ENCODE measurements at places on chromosomes 3 and 15. TPM values are rescaled to one million over a fixed set of nuclear protein-coding genes. Genes with fewer than 3 reads are reported as not detected.

MYH15 gene
- total RNA-seq = 0.64 TPM

HCLS1 gene
- total RNA-seq = 2.5 TPM

THRB gene
- 15.5 TPM for total RNA-seq

FOXP1 gene
- 82.8 TPM for total RNA-seq

FSIP1 gene
- total RNA-seq = 0.27 TPM

- peaks cover 11% of the 10 kb centered on the region for H3K27me3 ChIP-seq
- H3K36me3 ChIP-seq = no peaks in the 10 kb centered on the region
- DNase-seq = no peak
- no peaks in the 10 kb centered on the region for H3K4me1 ChIP-seq
- H3K27ac ChIP-seq = no peak overlapping the region
Observed at GRCh38 chr15:52858782-52859176, 68.6 kb upstream of the ONECUT1 start.

DNA sequence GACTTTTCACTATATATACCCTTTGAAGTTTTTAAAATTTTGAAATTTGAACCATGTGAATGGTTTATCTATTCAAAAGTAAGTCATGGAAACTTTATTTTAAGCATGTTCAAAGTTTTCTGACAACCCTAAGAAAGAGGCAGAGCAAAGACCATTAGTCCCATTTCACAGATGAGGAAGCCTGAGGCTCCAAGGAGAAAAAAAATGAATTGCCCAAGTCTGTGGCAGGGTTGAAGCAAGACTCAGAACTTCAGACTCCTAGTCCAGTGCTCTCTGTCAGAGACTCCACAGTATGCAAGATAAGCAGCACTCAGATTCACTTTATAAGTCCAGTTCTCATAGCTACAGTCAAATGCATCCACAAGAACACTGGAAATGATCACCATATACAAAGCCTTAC, 4.5 kb downstream of the RAB43 start:
- no peaks in the 10 kb centered on the region for H3K27me3 ChIP-seq
- no peak for DNase-seq
- peaks cover 31% of the 10 kb centered on the region for H3K36me3 ChIP-seq
- H3K27ac ChIP-seq = no peak overlapping the region

DNA sequence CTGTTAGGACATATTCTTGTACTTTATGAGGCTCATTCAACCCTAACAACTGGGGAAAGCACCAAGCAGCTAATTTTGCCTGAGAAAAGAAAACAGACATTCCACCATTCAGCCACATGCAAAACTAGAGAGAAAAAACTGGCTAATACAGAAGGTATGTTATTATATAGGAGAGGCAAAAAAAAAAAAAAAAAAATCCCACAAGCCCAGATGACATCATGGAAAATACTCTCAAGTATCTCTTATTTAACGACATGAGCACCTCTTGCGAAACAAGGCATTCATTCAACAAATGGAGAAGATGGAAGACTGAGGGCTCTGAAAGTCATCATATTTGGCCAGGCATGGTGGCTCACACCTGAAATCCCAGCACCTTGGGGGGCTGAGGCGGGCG, 61.5 kb downstream of the PRICKLE2 start:
- H3K27ac ChIP-seq = peak overlapping the region; percentile 60
- H3K4me3 ChIP-seq = no peak overlapping the region
- DNase-seq = no peak
- H3K36me3 ChIP-seq = peaks cover 5% of the 10 kb centered on the region

DNA sequence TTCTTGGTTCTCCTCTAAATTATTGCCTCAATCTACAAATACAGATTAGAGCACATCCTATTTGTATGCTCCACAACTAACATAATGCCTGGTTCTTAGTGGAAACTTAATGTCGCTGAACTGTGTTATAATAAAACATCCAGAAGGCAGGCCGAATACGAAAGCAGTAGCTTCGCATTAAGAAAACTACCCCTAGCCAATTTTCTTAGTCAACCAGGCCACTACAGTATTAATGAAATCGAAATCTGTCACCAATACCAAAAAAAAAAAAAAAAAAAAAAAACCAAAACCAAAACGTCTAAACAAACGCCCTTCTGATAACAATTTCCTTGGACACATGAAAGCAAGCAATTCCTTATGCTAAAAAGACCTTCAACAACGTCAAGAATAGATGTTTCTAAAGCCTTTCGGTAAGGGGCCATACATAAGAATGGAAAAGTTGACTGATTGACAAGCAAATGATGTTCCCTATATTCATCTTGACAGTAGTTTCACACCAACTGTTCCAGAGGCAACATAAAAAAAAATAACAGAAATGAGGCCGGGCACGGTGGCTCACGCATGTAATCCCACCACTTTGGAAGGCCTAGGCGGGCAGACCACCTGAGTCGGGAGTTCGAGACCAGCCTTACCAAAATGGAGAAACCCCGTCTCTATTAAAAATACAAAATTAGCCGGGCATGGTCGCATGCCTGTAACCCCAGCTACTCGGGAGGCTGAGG, 1.3 kb downstream of the DENND6A start:
- H3K27me3 ChIP-seq = no peaks in the 10 kb centered on the region
- H3K4me3 ChIP-seq = peak overlapping the region; percentile 69
- peaks cover 27% of the 10 kb centered on the region for H3K36me3 ChIP-seq
- peak overlapping the region; percentile 66 for H3K27ac ChIP-seq
- DNase-seq = no peak

DNA sequence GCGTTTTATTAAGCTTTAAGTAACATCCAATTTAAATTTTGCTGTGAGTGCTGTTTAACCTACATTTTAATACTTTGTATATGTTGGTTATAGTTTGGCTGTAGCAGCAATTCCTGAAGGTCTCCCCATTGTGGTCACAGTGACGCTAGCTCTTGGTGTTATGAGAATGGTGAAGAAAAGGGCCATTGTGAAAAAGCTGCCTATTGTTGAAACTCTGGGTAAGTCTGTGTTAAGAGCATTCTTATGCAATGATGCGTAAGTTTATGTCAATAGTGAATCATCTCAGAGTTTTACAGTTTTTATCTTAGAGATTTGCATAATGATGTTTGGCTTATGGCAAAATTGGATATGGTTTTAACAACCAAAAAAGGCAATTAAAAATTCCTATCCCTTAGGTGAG, 62.7 kb downstream of the ASTE1 start:
- H3K36me3 ChIP-seq = peaks cover 40% of the 10 kb centered on the region
- peak overlapping the region; percentile 94 for H3K27ac ChIP-seq
- H3K4me3 ChIP-seq = peak overlapping the region; percentile 5
- peak; percentile 72 for DNase-seq
- H3K4me1 ChIP-seq = peaks cover 62% of the 10 kb centered on the region

DNA sequence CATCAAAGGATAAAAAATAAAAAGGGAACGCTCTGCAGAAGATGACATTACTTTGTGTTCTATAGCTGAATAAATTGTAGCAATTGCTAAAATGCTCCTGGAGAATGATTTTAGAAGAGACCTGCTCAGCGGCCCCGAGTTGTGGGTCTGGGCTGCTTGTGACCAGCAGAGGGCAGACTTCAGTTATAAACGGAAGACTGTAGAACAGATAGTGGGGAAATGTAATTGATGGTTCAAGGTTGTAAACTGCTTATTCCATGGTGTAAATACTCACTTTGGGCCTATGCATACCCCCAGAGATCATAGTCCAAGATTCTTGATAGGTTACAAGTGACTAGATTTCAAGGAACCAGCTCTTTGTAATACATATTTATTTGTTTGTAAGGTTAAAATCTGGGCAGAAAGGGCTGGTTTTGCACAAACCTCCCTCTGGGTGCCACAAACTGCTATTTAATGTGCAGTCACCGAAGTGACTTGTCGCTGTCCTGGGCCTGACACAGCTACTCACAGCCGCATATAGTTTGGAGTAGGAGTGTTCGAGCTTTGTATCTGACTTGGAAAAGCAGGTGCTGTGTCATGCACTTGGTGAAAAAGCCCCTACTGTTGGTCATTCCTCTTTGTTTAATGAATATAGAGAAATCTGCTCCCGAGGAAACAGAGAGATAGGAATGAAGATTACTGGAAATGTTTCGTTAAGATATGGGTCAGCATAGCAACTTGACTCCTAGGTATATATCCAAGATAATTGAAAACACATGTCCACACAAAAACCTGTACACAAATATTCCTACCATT, 34.7 kb upstream of the NDUFB4 start:
- H3K27ac ChIP-seq = no peak overlapping the region
- peaks cover 20% of the 10 kb centered on the region for H3K4me1 ChIP-seq

DNA sequence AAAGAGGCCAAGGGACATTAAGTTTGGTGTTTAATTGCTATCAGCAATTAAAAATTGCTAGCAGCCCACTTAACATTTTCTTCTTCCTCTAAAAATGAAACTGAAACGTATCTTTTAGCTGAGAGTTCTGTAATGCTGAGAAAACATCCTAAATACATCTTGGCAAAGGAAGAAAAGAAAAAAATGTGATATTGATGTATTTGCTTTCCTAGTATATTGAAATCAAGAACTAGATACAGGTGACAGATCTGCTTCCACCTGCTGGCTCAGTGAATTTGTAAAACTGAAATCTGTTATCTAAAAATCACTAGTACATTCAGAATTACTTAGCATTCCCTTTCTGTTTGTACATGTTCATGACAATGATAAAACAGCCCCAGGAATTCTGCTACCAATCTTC, 283.2 kb downstream of the ZBTB20 start:
- no peaks in the 10 kb centered on the region for H3K27me3 ChIP-seq
- no peaks in the 10 kb centered on the region for H3K4me1 ChIP-seq
- H3K4me3 ChIP-seq = no peak overlapping the region
- no peak overlapping the region for H3K27ac ChIP-seq
- no peak for DNase-seq

DNA sequence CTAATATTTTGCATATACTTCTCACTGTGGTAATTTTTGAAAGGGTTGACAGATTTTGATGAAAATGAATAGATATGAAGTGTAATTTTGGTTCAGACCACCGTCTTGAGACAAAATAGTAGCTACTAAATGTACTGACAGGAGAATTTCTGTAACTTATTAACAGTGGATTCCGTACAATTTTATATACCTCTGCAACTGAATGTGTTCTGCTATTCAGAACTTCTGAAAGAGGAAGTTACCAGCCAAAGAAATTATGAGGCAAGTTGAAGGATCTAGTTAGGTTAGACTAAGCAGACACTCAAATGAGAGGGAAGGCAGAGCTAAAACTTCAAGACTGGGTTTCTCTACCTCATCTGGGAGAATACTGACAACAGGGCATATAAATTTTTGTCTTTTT, 29.4 kb downstream of the GAP43 start:
- H3K36me3 ChIP-seq = no peaks in the 10 kb centered on the region
- no peak overlapping the region for H3K27ac ChIP-seq
- no peak for DNase-seq
- no peak overlapping the region for H3K4me3 ChIP-seq
- no peaks in the 10 kb centered on the region for H3K4me1 ChIP-seq

- peaks cover 10% of the 10 kb centered on the region for H3K4me1 ChIP-seq
- no peak overlapping the region for H3K27ac ChIP-seq
- no peaks in the 10 kb centered on the region for H3K36me3 ChIP-seq
- no peaks in the 10 kb centered on the region for H3K27me3 ChIP-seq
- no peak for DNase-seq
- no peak overlapping the region for H3K4me3 ChIP-seq
Observed at GRCh38 chr3:28586325-28586724, 237.7 kb upstream of the AZI2 start.

DNA sequence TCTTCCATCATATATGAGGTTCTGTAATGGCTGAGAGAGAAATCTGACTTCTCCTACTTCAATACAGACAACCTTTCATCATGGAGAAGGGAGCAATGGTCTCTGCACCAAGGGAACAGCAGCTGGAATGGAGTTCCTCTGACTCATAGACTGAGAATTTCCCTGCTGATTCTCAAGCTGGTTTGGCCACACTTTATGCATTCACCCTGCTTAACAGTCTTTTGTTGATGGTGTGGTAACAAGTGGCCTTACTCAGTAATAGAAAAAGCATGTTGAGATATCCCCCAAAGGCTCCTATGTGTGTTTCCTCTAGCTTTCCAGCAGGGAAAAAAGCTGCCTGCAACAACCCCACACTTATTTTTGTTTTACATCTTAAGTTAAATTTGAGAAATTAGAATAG, 138.1 kb downstream of the GREM1 start:
- H3K27me3 ChIP-seq = no peaks in the 10 kb centered on the region
- no peak overlapping the region for H3K4me3 ChIP-seq
- H3K36me3 ChIP-seq = no peaks in the 10 kb centered on the region

- H3K27me3 ChIP-seq = peaks cover 26% of the 10 kb centered on the region
- no peak for DNase-seq
Observed at GRCh38 chr3:66789580-66790237, 208.4 kb upstream of the KBTBD8 start.

DNA sequence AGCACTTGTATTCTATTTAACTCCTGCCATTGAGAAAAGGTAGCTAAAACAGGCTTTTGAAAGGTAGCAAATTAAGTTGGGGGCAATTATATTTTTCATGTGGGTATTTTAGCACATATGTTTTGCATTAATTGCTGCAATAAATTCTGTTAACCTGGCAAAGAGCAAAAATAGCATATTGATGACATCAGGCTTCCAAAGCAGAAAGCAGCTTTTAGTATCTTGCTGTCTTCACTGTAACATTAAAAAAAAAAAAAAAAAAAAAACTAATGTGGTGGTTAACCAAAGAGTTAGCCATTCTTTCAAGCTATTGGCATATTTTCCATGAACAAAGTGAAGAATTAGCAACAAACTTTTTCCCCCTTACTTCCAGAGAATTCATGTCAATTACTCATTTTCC, 9.1 kb downstream of the EPHA3 start:
- no peak overlapping the region for H3K27ac ChIP-seq
- no peak overlapping the region for H3K4me3 ChIP-seq
- peaks cover 16% of the 10 kb centered on the region for H3K36me3 ChIP-seq
- peaks cover 15% of the 10 kb centered on the region for H3K4me1 ChIP-seq

DNA sequence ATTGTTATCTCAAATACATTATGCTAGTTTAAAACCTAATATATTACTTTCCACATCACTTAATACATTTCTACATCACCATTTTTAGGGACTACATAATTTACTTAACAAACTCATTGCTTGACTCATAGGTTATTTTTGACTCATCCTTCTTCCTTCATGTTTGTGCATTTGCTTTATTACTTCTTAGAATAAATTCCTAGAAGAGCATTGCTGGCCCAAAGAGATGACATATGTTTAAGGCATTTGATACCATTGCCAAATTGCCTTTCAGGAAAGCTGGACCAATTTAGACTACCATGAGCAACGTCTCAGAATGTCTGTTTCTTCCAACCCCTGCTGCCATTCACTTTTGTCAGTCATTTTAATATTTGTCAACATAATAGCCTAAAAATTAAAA, 905.8 kb downstream of the IGSF11 start:
- no peak overlapping the region for H3K4me3 ChIP-seq
- no peaks in the 10 kb centered on the region for H3K36me3 ChIP-seq
- no peak overlapping the region for H3K27ac ChIP-seq
- no peak for DNase-seq
- no peaks in the 10 kb centered on the region for H3K4me1 ChIP-seq

- no peaks in the 10 kb centered on the region for H3K36me3 ChIP-seq
- no peak for DNase-seq
Observed at GRCh38 chr15:60708684-60709083, 229.7 kb upstream of the ICE2 start.

GRCh38 chr15:82871358-82871757, 61.9 kb downstream of the WHAMM start:
- no peaks in the 10 kb centered on the region for H3K27me3 ChIP-seq
- DNase-seq = no peak
- H3K36me3 ChIP-seq = no peaks in the 10 kb centered on the region
- H3K4me1 ChIP-seq = no peaks in the 10 kb centered on the region
- H3K4me3 ChIP-seq = no peak overlapping the region
- no peak overlapping the region for H3K27ac ChIP-seq

- peak; percentile 52 for DNase-seq
- H3K27ac ChIP-seq = no peak within 1 kb of the TSS
- H3K4me3 ChIP-seq = peak within 1 kb of the TSS; percentile 30
- no peaks in the 10 kb centered on the region for H3K36me3 ChIP-seq
- no peaks in the 10 kb centered on the region for H3K4me1 ChIP-seq
Observed at GRCh38 chr15:45129651-45130129, at the start of the genes DUOX1 and DUOXA1. Gene DUOX1, plus strand, starts transcription at chr15:45129994. Its CDS starts 1,973 bp downstream, at chr15:45131967. Gene DUOXA1, minus strand, starts transcription at chr15:45129879. Its CDS starts 6,865 bp downstream, at chr15:45123014.

Measured in Calu3 (cell line).